GM12865 (cell line): ENCODE measurements at places on chromosomes 7 and 10.

DNA sequence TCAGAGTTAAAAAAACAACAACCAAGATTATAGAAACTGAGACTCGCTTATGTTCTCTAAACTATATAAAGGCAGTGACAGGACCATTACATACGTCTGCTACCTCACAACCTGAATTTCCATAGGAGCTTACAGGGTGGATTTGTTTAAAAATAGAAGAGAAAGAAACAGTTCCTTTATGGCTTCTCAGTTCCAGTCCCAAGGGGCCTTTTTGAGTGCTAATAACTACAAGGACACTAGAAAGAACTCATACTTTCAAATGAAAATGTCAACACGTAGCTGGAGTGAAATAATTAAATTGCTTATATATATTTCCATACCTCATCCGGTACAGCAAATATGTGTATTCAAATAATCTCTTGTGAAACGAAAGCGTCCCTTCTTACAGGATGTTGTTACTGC lies 19.7 kb downstream of the TSPAN12 start:
- DNase-seq: peak; percentile 81

DNA sequence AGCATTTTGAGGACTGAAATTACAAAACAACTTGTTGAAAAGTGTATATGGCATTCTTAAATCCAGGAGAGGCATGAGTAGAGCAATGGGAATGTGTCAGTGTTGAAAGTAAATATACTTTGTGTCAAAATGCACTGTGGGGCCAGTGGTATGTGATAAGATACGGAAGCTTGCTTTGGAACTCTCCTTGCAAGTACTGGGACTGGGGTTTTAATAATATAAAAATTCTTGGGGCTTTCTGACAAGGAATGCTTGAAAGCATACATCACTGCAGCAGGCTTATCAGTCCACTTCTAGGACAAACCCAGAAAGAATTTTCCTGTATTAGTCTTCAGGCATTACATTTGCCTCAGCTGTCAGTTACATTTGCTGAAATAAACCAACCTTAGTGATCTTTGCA lies 472.8 kb upstream of the FZD8 start:
- no peak for DNase-seq

DNA sequence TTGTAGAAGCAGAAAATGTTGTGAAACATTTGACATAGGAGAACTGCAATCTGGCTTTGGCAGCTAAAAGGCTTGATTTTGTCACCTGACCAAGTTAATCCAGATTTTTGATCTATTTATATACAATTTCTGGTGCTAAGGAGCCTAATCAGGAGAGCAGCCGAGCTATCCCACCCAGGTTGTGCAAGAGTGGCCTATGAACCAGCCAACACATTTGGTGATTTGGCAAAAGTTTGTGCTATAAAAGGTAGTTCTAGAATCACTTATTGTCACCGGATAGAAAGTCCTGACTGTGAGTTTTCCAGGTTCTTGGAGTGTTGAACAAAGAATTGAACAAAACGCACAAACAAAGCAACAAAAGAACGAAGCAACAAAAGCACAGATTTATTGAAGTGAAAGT lies 1.4 kb upstream of the SPAM1 start:
- DNase-seq: no peak

DNA sequence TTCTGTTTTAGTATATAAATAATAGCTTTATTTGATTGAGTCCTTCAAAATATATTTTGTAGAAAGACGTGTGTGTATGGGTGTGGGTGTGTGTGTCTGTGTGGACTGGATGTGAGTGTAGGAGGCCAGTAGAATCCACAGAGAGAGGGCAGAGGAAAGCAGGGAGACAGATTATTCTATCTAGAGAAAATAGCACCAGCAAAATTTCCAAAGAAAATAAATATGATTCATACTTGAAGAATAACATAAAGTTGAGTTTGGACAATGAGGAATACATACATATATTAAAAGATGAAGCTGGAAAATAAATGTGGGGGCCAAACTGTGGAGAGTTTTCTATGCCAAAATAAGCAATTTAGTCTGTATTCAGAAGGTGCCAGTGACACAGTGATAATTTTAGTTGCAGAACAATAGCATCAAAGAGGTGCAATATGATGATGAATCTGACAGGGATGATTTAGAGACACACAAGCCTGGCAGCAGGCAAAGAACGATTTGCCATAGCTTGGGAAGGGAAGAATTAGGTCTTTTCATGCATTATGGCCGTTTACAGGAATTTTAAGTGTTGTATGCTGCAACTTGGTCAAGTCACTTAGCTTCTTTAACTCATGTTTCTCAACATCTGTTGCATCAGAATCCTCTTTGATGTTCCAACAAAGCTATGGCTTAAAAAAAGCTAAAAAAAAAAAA lies 121.3 kb downstream of the SEMA3A start:
- DNase-seq: no peak

DNA sequence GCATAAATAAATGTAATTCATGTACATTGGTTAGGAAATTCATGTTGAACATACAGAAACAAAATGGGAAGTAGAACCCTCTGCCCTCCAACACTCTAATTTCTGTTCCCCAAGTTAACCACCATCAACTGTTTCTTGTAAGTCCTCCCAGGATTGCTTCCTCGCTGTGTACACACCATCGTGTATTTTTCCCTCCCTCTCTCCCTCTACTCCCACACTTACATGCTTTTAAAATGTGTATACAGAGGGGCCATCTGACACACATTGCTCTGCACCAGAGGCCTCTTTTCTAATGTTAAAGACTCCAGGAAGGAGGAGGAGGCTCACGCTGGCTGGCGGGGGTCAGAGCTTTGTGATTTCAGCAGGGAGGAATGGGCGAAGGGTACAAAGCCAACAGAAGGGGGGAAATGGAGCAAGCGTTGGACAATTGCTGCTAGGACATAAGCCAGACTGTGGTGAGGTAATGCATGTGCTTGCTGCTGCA lies 1.9 kb upstream of the EPHA1 start:
- DNase-seq: no peak

DNA sequence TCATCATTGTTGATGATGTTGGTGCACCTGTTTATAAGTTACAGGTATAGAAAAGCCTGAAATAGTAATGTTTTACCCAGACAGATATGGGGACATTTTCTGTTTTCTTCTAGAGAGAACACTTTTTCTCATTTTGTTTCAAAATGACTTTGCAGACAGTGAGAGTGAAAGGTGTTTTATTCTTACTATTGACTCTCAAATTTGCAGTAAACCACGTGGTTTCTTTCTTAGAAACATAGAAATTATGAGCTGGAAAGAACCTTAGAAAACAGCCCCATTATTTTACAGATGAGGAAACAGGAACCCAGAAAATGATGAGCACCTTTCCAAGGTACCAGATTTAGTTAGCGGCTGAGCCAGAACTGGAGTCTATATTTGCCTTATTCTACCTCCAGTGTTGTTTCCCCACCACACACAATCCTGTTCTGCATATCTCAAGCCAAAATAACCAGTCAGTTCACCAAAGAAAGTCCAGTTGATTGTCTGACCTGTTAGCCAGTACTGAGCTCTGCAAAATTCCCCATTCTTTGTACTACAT lies 138.9 kb upstream of the AHR start:
- peak; percentile 80 for DNase-seq

GRCh38 chr10:43683451-43684291 lies 35.0 kb upstream of the ZNF32 start:
- peak; percentile 28 for DNase-seq

DNA sequence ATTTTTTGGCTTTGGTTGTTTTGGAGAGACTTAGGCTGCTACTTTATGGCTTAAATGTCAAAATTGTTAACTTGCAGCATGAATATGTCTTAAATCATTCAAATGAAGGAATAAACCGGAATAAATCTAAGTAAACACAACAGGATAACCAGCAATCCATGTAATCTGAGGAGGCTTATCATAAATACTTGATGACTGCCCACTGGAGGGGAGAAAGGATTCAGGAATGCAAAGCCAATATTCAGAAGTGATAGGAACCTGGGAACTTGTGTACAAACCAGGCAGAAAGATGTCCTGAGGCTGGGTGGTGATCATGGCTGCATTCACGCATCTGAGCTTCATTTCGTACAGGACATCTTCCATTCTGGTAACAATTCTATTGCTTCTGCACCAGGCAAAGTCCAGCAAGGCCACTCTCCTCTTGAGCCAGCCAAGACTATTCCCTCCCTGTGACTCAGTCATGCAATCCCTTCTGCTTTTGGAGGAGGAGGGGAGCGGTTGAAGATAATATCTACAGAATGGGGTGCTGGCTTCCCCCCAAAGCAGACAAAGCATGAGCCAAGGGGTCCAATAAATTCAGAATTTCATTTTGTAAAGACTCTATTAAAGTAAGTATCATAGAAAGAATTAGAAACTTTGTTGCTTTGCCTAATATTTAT lies 374.5 kb downstream of the PHTF2 start:
- DNase-seq: no peak

- DNase-seq: no peak
Measured at GRCh38 chr7:258476-259190, 31.3 kb upstream of the FOXL3 start.

- peak; percentile 64 for DNase-seq
Measured at GRCh38 chr10:24722676-24723385, 856 bp downstream of the ARHGAP21 start.

DNA sequence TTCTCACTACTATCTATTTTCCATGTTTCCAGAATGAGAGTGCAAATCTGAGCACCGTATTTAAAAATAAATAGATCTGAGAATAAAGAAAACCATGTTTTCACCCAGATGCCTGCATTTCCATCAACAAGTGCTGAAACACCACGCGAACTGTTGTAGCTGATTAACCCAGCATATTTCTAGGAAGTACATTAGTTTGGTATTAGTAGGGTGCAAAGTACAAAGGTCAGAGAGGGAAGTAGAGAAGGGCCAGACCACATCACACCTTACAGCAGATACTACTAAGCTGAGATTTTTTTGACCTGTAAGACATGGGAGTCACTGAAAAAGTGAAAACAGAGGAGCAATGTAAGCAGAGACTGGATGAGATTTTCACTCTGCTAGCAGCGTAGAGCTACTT lies 181.3 kb downstream of the IMMP2L start:
- DNase-seq: no peak

GRCh38 chr7:150381785-150382122 lies 2.6 kb downstream of the ZNF775 start:
- DNase-seq: no peak

DNA sequence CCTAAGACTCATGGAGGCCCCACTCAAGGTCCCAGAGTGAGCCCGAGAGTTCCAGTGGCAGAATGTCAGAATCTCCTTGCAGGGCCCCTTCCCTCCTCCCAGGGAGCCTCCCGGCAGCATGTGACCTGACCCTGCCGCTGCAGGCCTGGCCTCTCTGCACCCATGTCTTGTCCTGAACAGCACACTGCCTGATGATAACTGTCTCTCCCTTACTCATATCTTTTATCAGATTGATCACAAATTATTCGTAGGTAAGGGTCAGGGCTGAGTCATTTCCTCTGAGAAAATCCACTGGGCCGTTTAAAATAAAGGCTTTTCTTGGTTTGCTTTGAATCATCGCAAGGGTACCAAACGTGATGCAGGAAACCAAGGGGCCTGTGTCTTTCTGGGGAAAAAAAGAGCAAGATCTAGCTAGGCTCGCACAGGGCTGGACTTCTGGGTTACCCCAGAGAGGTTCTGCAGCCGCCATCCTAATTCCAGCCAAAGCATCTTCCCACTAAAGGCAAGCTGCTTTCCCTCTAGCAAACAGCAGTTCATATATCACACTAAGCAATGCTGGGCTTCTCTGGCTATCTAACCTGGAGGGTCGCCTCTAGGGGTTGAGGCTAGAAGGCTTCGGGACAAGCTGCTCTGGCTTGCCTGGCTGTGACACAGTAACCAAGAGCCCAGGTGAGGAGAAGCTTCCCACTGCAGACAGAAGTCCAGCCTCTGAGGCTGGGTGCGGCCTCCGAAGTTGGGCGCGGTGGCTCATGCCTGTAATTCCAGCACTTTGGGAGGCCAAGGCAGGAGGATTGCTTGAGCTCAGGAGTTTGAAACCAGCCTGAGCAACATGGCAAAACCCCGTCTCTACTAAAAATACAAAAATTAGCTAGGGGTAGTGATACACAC lies 104.9 kb downstream of the SPDYE5 start:
- DNase-seq: peak; percentile 80

DNA sequence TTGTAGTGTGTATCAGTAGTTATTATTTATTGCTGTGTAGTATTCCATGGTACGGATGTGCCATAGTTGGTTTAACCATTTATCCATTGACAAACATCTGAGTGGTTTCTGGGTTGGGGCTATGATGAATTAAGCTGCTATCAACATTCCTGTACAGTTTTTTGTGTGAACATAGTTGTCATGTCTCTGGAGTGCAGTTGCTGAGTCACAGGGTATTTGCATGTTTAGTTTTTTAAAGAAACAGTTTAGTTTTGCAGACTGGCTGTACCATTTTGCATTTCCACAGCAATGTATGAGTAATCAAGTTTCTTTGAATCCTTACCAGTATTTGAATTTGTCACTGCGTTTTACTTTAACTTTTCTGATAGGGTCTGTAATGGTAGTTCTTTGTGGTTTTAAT lies 516.7 kb upstream of the CELF2 start:
- DNase-seq: no peak

- no peak for DNase-seq
Measured at GRCh38 chr7:26594553-26594952, 269.8 kb downstream of the SKAP2 start.

DNA sequence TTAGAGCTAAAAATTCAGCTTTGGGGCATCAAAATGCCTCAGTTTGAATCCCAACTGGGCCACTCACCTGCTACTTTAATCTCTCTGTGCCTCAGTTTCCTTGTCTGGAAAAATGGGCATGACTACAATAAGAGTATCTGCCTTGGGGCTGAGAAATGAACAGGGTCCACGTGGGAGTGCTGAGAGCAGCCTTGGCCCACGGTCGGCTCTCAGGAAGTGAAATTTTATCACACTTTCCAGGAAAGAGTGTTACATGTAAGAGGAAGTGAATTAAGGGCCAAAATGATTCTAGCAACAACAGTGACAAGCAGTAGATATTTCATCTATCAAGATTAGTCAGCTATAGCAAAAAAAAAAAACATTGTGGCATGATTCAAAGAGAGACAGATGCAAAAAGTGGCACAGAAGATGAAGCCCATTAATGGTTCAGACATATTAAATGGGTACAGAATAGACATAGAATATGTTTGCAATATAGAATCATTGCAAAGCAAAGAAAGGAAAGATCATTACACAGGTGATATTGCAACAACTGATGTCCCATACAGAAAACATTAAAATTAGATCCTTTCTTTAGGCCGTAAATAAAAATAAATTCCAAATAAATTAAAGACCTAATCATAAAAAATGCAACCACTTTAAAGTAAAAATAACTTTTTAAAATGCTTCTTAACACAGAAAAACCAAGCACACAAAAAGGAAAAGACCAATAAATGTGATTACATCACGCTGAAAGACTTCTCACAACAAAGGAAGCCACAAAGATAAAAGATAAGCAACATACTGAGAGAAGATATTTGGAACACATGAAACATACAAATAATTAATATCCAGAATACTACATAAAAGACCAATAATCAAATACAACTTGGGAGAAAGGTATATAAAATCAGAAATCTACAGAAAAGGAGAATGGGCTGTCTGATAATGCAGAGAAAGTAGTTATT lies 4.3 kb downstream of the TMEM273 start:
- DNase-seq: peak; percentile 48

GRCh38 chr10:3096149-3096548 lies 28.8 kb downstream of the PFKP start:
- DNase-seq: no peak
